Left lobe of liver (tissue), 2 donors: ENCODE measurements at places on chromosomes 3 and 15.

GRCh38 chr15:56795502-56795901 is 62.2 kb upstream of the ZNF280D start:
- DNase-seq, result no peak

DNA sequence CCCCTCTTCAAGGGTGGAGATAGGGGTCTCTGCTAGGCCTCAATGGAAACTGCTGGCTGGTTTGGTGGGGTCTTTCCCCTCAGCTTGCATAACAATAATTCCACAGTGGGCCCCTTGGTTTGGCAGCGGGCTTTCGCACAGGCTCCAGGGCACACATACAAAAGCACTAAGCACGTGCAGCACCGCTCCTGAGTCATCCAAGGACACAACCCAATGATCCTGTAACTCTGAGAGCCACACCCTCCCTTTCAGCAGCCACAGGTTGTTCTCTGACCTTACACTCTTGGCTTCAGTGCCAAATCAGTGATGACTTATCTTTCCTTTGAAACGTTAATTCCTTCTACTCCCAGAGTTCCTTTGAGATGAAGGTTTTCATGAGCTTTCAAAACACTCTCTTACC is 41.7 kb downstream of the DAPK2 start:
- DNase-seq, result no peak

DNA sequence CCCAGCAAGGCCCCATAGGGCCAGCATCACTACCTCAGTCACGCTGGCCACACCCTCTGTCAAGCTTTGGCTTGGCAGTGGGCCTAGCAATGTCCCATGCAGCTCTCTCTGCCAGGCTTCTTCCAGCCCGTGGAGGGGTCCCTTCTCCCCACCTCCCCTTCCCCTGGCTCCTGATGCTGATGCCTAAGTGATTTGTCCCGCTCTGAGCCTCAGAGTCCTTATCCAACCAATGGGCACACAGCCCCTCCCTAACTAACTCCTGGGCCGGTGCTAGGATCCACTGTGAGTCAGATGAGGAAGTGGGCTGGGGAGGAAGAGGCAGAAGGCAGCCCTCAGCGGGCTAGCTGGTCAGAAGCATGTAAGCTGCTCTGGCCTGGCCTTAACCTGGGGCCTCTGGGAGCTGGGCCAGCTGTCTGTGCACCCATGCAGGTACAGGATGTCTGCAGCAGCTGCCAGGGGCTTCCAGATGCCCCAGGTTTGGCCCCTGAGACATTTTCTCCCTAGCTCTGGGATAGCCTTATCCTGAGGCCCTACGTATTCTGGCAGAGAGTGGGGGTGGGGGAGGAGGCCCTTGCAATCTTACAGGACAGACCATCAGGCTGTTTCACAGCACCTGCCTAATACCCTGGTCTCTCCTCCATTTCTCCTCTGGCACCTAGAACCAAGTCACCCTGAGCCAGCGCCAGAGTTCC is 740 bp upstream of the ZBTB47 start:
- DNase-seq, result no peak

DNA sequence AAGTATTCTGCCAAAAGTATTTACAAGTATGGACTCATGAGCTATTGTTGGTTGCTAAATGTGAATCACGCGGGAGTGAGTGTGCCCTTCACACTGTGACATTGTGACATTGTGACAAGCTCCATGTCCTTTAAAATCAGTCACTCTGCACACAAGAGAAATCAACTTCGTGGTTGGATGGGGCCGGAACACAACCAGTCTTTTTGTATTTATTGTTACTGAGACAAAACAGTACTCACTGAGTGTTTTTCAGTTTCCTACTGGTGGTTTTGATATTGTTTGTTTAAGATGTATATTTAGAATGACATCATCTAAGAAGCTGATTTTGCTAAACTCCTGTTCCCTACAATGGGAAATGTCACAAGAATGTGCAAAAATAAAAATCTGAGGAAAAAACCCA is 30.3 kb downstream of the SYNM start:
- DNase-seq, result no peak

DNA sequence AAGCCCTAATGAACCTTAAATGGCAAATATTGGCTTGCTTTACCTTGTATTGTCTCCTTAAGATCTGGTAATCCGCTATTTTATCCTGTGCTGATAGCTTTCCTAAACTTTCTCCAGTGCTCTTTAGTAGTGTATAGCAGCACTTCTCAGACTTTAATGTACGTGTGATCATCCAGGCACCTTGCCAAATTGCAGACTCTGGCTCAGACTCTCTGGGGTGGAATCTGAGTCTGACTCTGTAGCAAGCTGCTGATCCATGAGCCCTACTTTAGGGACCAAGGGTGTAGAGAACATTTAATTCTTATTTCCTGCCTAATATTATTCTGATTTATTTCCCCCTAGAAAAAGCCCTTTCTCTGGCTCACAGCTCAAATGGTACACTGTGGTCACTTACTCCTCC is 518.8 kb upstream of the ZNF385D start:
- DNase-seq, result no peak

- no peak for DNase-seq
These were observed 32.2 kb downstream of the PTPRG start for GRCh38 chr3:61593446-61594029.
